ENCODE measurements at places on chromosomes 1 and 21.
A peak's percentile ranks its signal among the peaks of the same experiment; 100 is the strongest.

DNA sequence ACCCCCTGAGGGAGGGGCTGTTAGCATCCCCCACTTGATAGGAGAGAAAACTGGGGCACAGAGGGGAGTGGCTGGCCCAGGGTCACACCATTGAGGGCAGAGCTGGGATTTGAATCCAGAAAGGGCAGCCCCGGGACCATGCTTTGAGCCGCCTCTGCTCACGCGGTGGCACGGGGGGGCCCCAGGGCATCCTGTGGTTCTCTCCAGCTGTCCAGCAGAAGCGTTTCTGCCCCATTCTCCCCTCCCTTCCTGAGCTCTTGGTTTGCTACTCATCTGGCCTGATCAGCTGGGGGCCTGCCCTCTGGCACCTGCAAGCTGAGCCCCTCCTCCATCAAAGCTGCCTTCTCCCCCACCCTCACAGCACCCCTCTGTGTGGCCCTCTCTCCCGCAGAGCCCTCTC lies 37.5 kb downstream of the FBXO2 start:
- no peak for DNase-seq

DNA sequence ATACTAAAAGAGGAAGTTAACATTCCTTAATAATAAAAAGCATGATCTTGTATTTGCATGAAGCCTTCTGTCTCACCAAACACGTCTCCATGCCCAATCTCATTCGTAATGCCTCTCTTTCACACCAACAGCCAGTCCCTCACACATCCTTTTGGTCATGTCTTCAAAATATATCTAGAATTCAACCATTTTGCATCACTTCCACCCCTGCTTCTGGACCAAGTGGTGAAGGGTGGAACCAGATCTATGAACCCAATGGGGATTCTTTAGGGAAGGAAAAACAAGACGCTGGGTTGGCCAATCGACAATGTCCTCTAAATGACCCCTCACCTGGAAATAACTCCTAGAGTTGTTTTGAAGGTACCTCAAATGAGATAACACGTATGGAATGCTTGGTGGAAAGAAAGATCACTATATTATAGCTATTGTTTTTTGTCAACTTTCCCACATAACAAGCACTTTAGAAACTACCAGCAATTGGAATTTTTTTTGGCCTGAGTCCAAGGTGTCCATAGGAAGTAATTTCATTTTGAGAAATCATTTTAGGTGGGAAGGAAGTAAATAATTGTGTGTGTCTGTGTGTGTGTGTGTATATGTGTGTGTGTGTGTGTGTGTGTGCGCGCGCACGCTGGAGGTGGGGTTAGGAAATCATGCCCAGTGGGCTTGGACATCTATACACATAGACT lies at the start of gene KCNA10:
TSS of gene KCNA10 (minus strand) at position 51 of the 686 bp plus-strand sequence. CDS start 388 bp downstream, outside the sequence.
- no peak for DNase-seq

DNA sequence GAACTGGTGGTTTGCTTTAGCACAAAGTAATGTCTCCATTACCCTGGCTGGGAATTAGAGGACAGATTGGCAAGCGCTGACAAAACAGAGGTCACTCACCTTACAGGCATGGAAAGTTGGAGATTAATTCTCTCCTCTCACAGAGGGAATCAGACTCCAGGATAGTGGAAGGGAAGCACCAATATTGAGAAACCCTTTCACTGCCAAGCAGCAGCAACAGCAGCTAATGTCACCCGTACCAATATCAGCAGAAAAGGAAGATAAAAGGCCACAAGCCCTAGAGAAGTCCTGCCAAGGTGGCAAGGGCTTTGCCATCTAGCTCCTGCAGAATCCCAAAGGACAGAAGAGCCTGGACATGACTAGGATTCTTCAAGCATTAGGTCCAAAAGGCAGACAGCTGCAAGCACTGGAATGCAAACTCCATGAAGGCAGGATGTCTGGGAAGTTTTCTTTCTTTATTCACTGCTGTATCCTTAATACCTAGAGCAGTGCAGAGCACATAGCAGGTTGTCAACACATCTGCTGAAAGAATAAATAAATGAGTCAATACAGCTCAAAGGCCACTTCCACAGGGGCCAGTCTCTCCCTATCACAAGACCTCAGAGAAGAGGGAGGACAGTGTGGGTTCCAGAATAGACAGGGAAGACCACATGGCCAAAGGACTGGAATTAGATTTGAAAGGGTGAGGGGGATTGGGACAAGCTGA lies 57.2 kb downstream of the ERI3 start:
- DNase-seq: no peak

DNA sequence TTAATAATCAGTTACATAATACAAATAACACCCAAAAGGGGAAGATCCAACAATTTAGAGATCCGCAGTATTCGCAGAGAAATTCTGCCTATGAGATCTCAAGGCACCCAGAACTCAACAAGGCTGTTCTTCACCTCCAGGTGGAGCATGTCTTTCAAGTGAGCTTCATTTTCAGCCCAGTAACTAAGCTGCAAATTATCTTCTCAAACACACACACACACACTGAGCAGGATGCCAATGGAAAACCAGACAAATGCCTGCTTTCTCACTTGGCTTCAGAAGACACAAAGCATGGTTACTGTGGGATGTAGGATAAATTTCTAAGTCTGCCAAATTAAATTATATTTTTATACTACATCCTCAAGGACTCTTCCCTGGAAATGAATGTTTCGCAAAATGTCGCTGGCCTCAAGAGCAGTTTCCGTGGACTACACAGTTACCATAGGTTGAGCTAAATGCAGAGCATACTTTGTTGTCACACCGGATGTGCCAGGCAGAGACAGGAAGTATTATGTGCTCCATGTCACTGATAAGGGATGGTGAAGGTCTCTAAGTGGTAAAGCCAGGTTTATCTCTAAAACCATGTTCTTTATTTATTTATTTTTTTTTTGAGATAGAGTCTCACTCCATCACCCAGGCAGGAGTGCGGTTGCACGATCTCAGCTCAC lies 30.3 kb downstream of the UBR4 start:
- peak; percentile 55 for DNase-seq

- no peak for DNase-seq
Measured at GRCh38 chr1:206694171-206695124, 9.7 kb downstream of the MAPKAPK2 start.

GRCh38 chr1:244280859-244281258 lies 170.8 kb downstream of the ADSS2 start:
- peak; percentile 65 for DNase-seq

All from GM23248 (cell line).